Pancreas (tissue), 10 donors: ENCODE measurements at places on chromosomes 3 and 15. TPM values are rescaled to one million over a fixed set of nuclear protein-coding genes. Genes with fewer than 3 reads are reported as not detected.

ROPN1B gene
- total RNA-seq: not detected

- no peak for DNase-seq
- H3K36me3 ChIP-seq: no peaks in the 10 kb centered on the region
- H3K27ac ChIP-seq: no peak overlapping the region
- H3K4me1 ChIP-seq: no peaks in the 10 kb centered on the region
- H3K27me3 ChIP-seq: no peaks in the 10 kb centered on the region
These were observed 7.1 kb upstream of the PLCB2 start for GRCh38 chr15:40314723-40315276.

GRCh38 chr3:194014756-194015155 is 121.2 kb upstream of the HES1 start:
- no peaks in the 10 kb centered on the region for H3K27me3 ChIP-seq
- no peak overlapping the region for H3K27ac ChIP-seq
- H3K4me3 ChIP-seq: no peak overlapping the region
- DNase-seq: no peak
- no peaks in the 10 kb centered on the region for H3K4me1 ChIP-seq

- no peaks in the 10 kb centered on the region for H3K27me3 ChIP-seq
- peak; percentile 92 for DNase-seq
- H3K27ac ChIP-seq: peak overlapping the region; percentile 60
- no peak overlapping the region for H3K4me3 ChIP-seq
- peaks cover 4% of the 10 kb centered on the region for H3K36me3 ChIP-seq
These were observed 41.2 kb downstream of the CCDC12 start for GRCh38 chr3:46935168-46935858.

RSL24D1 gene
- 67.0 TPM for total RNA-seq

- H3K27me3 ChIP-seq: no peaks in the 10 kb centered on the region
- peaks cover 9% of the 10 kb centered on the region for H3K4me1 ChIP-seq
- H3K36me3 ChIP-seq: no peaks in the 10 kb centered on the region
- H3K27ac ChIP-seq: peak overlapping the region; percentile 91
- DNase-seq: peak; percentile 79
These were observed 66.2 kb downstream of the KLF13 start for GRCh38 chr15:31392761-31393401.

DNA sequence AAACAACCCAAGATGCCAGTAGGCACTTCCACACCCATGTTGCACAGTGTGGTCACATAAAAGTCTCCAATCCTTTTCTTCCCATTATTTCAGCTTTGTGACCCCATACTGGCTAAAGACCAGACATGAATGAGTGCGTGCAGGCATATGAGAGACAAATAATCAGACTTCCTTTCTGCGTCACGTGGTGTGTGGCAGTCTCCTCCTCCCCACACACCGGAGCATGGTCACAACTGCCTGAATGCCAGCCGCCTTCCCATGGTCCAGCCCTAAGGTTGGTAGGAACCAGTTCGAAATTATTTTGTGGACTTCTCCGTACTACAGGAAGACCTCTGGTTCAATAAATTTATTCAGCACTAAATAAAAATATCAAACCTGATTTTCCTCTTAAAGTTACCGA is 65.5 kb downstream of the VGLL4 start:
- no peak for DNase-seq
- H3K27me3 ChIP-seq: no peaks in the 10 kb centered on the region
- no peak overlapping the region for H3K4me3 ChIP-seq
- H3K27ac ChIP-seq: no peak overlapping the region
- no peaks in the 10 kb centered on the region for H3K36me3 ChIP-seq

GRCh38 chr3:81962396-81962795 is 201.0 kb upstream of the GBE1 start:
- H3K4me1 ChIP-seq: no peaks in the 10 kb centered on the region
- no peak for DNase-seq
- H3K36me3 ChIP-seq: no peaks in the 10 kb centered on the region
- no peak overlapping the region for H3K27ac ChIP-seq
- no peaks in the 10 kb centered on the region for H3K27me3 ChIP-seq

ANKDD1A gene
- 4.9 TPM for total RNA-seq

DNA sequence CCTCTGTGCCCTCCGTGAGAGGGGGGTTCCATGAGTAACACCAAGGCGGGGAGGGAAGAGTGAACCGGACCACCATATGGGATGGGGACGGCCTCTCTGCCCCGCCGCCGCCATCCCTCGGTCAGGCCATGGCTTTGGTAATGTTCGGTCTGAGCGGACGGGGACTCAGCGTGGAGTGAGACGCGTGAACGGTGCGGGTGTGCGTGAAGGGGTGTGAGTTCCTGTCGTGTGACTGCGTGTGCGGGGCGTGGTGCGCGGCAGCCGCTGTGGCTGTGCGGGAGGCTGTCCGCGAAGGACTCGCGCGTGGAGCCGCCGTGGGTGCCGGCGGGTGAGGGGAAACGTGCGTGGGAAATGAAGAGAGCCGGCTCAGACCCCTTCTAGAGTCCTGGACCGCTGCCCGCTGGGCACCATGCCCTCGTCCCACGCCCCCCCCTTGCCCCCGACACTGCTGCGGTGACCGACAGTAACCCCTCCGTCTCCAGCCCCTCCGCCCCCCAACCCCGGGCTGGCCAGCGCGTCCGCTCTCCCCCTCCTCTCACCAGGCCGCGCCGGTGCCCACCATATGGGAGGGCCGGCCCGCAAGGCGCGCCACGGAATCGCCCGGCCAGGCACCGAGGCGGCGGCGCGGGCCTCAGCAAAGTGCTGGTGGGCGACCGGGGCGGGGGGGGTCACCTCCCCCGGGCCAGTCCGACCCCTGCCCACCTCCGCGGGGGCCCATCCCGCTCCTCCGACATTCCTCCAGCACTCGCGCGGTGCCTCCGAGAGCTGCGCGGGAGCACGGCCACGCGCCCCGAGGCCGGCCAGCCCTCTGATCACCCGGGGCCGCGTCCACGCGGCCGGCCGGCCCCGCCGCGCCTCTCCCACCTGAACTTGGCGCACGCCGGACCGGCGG is 589 bp downstream of the KLF15 start:
- no peaks in the 10 kb centered on the region for H3K27me3 ChIP-seq
- H3K27ac ChIP-seq: peak overlapping the region; percentile 99
- no peaks in the 10 kb centered on the region for H3K36me3 ChIP-seq
- H3K4me1 ChIP-seq: peaks cover 4% of the 10 kb centered on the region

DNA sequence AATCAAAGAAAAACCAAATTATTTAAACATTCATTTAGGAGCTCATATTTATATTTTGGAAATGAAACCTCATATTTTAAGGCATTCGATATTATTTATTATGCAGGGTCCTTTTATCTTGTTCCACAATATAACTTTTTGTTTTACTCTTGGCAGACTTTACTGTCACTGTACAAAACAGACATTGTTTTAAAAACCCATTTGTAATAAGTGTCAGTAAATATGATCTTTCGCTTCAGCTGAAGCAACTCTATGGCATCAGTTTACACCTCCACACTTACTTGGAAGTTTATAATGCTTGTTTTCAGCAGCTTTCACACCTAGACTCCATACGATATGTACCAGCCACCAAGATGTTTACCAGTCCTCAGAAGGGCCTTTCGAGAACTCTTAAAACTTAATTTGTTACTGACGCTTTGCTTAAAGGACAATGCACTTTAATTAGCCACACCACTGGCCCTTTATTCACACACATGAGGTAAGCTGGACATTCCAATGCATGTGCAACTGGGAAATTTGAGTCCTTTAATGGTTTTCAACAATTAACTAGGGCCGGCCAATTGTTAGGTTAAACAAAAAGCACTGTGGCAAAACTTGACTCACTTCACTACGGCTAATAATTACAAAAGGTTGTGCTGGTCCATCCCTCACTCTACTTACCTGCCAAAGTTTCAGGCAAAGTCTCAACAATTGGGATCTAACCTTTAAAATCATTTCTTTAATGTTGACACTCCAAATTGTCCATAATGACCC is 16.7 kb downstream of the WWTR1 start:
- no peak for DNase-seq
- H3K27ac ChIP-seq: peak overlapping the region; percentile 62
- H3K27me3 ChIP-seq: no peaks in the 10 kb centered on the region
- no peaks in the 10 kb centered on the region for H3K36me3 ChIP-seq

DNA sequence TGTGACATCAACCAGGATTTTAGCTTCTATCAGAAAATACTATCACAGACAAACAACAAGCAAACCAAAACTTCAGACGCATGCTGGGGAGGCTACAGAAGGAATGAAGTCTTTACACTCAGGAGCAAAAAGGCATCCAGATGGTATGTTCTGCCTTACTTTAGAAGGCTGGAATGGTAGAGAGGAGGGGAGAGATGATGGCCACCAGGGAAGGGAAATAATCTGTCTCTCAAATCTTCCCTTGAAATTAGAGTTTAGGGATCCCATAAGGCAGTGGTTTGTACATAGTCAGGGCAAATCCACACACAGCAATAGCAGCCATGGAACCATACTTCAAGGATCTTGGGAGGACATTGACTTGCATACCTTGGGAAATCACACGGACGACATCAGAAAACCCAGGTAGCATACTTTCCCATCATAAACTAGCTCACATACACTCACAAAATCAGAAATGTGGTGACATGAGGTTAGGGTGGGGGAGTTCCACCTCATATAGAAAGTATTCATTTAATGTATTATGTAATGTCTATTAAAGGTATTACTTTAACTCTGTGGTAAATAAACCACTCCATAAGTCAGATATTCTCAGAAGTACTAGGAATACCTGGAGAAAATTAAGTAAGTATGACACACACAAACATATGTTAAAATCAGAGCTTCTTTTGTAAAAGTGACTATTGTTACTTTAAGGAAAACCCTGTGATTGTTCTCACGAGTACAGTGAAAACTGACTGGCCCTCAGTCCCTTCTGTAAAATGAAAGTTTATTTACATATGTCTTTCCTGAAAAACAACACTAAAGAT is 9.4 kb downstream of the BTLA start:
- no peak overlapping the region for H3K4me3 ChIP-seq
- H3K36me3 ChIP-seq: no peaks in the 10 kb centered on the region
- no peaks in the 10 kb centered on the region for H3K27me3 ChIP-seq

DNA sequence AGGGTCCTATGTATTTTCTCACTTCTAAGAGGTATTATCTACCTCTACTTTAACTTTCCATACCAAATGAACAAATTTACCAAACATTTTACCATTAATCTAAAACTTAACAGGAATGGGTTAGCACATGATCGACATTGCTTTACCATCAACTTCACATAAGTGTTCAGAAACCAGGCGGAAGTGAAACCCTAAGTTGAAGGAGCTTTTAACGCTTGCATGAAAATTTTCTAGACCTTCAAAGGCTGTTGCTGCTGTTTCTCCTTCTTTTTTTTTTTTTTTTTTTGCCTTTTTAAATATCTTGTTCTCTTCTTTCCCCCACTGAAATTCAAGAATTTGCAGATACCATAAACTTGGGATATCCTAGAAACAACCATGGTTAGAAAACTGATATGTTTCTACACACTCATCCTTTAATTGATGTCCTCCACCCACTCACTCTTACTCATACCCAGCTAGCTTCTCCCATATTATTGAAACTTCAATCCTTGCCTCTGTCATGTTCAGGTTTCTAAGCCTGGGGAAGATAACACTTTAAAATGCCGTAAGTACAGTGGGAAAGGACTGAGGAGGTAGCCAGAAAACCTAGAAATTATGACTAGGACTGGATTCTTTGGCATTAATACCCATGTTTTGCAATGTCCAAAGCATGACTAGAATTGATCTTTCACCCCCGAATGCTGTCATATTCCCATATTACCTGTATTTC is 24.7 kb downstream of the MYO5A start:
- no peaks in the 10 kb centered on the region for H3K27me3 ChIP-seq
- H3K4me1 ChIP-seq: no peaks in the 10 kb centered on the region
- DNase-seq: no peak
- H3K4me3 ChIP-seq: no peak overlapping the region
- no peaks in the 10 kb centered on the region for H3K36me3 ChIP-seq
- H3K27ac ChIP-seq: no peak overlapping the region

CFAP100 gene
- total RNA-seq: not detected

DNA sequence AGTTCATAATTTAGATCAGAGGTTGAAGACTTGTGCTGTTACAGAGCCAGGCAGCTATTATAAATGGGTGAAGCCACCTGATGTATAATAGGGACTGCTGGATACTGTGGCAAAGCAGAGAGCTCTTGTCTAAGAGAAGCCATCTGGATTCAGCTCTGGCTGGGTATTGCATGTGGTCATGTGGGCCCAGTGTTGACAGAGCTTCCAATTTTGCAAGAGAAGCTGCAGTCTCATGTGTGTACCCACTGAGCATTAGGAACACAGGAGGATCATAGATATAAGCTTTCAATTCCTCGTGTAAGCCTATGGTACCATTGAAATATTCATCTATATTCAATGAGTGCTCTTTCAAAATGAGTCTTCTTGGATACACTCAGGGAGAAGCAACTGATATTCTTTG is 303.9 kb upstream of the SLCO3A1 start:
- no peak for DNase-seq
- no peak overlapping the region for H3K4me3 ChIP-seq
- H3K27ac ChIP-seq: no peak overlapping the region
- H3K27me3 ChIP-seq: no peaks in the 10 kb centered on the region
- H3K4me1 ChIP-seq: no peaks in the 10 kb centered on the region
- H3K36me3 ChIP-seq: no peaks in the 10 kb centered on the region

DNA sequence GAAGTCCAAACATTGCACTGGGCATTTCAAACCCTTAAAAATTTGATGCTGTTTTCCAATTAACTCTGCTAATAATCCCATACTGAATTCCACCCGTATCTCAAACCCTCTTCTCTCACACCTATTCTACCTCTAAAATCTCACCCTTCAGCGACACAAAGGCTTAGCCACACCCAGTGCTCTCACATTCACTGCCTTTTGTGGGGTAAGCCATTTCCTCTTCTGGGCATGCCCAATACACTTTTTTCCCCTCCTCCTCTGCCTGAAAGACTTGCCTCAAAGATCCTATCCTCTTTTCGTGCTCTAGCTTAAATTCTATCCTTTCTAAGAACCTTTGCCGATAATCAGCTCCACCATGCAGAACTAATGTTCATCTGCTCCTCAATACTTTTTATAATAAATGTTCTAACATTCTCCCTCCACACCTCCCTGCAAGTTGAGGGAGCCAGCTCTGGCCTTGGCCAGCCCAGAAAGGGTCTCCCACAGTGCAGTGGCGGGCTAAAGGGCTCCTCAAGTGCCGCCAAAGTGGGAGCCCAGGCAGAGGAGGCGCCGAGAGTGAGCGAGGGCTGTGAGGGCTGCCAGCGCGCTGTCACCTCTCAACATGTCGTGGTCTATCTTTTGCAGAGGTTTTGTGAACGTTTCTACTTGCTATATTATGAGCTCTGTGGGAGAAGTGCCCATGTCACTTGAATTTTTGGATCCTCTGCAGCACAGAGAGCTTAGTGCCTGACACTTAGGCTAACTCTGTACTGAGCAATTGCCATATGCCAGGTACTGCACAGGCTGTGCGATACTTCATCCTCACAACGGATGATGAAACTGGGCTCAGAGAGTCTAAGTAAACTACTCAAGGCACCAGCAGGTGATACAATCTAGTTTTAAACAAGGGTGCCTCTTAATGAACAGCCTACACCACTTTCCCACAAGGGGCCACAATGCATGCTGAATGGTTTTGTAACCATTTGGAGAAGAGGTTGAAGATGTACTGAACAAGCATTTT is 53.6 kb upstream of the BCL6 start:
- no peaks in the 10 kb centered on the region for H3K27me3 ChIP-seq
- DNase-seq: no peak
- peaks cover 8% of the 10 kb centered on the region for H3K4me1 ChIP-seq
- no peak overlapping the region for H3K4me3 ChIP-seq
- H3K27ac ChIP-seq: no peak overlapping the region

GRCh38 chr15:57640930-57641682 is 49.4 kb downstream of the MYZAP start:
- no peak overlapping the region for H3K27ac ChIP-seq
- peaks cover 5% of the 10 kb centered on the region for H3K4me1 ChIP-seq
- no peaks in the 10 kb centered on the region for H3K36me3 ChIP-seq
- no peaks in the 10 kb centered on the region for H3K27me3 ChIP-seq
- H3K4me3 ChIP-seq: no peak overlapping the region
- no peak for DNase-seq
